Activated CD4-positive, alpha-beta T cell treated with anti-CD3 and anti-CD28 coated beads, Interleukin-2, amount 50 U/mL, for 1 hour (primary cell): ENCODE measurements at places on chromosomes 2 and 18.

GRCh38 chr2:199480966-199481365 lies 23.2 kb upstream of the SATB2 start:
- DNase-seq: no peak

- no peak for DNase-seq
Measured at GRCh38 chr2:207131594-207131993, 34.2 kb downstream of the KLF7 start.

- no peak for DNase-seq
Measured at GRCh38 chr2:223882715-223883114, 45.3 kb upstream of the AP1S3 start.

DNA sequence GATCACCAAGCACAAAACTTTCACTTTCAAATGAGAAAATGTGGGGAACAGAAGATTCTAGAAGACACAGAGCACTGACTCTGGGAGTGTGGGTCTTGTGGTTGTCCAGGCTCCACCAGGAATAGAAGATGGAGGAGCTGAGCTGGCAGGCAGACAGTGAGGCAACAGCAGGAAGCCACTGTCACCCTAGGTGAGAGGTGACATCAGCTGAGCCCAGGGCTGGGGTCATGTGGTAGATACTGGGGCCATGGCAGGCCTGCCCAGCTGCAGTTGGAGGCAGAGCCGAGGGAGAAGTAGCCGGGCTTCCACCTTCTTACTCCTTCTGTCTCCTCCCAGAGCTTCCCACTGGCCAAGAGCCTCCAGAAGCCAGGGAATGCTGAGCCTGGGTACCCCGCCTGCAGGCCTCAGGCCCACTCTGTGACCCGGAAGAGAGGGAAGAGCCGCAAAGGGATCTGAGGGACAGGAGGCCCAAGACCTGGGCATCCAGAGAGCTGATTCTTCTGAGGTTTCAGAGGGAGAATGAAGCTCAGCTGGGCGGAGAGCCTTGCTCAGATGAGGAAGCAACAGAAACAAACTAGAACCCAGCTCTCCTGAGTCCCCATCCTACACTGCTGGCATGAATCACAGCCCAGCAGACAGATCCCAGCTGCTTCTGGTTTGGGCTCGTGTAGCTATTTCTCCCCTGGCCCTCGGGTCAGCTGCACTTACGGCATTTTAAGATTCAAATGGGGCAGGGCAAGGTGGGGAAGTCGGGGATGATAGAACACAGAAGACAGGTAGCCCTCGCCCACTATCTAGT lies 39.8 kb upstream of the ASAP2 start:
- no peak for DNase-seq

DNA sequence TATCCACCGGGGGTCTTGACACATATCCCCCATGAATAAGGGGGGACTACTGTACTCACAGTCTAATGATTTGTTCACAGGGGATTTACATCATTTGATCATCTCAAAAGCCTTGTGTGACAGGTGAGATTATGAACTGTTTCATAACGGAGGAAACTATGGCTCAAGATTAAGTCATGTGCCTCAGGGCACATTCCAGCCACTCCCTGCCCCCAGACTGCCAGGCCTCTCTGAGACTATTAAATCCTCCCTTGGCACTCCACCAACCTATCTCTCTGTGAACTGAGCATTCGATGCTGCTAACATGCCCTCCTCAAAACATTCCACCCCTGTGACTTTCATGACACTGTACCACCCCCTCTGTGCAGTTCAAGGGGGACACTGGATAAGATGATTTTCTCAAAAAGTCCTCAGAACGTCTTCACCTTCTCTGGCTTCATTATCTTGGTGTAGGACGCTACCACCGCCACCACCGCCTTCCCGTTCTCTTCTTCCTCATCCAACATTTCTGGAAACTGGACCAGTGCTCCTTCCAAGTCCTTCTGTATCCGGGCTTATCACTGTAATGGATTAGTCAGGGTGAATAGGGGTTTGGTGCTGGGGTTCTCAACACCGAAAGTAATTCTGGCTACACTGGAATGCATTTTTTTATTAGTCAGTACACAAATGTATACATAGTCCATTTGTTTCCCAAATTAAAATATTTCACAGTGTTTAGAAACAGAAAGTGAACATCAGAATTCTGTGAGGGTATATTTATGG lies 169.6 kb downstream of the KCNS3 start:
- DNase-seq: no peak

- no peak for DNase-seq
Measured at GRCh38 chr2:172313715-172314341, 113.6 kb upstream of the ITGA6 start.

DNA sequence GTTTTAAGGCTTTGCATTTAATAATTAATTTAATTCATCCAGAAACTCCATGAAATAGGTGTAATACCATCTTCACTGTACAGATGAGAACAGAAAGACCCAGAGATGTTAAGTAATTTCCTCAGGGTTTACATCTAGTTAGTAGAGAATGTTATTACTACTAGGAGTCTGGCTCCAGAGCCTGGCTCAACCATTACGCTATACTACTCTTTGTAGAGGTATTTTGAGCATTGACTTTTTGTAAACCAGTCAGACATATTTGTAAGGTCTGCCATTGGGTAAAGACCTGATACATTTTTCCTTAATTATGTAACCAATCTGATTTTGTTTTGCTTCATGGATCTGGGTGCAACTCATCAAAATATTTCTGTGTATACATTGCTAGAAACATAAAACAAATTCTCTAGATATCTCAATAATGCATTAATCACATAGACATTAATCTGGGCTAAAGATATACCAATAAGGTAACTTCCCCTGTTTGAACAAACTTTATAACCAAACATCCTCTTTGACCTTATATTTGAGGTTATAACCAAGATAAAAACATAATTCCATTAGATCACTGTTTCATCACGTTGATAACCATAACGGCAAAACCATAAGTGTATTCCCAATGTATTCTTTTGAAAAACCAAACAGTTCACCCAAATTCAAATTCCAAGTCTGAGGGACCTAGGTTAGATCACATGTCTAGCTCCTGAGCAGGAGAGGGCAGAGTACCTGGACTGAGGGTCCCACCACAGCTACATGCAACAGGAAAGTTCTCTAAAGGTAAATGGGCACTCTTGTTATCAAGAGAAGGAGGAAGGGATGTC lies 135.0 kb downstream of the IKZF2 start:
- no peak for DNase-seq

DNA sequence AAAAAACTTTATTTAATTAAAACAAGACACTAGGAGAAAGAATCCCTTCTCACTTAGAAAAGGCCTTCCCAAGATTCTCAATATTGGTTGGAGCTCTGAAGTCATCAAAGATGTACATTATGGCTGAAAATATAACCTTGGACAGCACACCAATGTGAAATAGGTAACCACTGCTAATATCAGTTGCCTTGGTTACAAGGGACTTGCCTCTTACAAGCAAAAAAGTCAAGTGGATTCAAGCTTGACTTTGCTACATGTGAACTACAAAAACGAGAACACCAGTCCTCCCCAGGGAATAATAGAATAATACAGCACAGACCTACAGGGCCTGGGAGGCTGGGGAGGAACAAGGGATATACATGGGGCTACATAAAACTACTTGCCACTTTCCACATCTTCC lies 46.1 kb downstream of the NABP1 start:
- no peak for DNase-seq

GRCh38 chr2:40289771-40290404 lies 162.0 kb downstream of the SLC8A1 start:
- DNase-seq: no peak

DNA sequence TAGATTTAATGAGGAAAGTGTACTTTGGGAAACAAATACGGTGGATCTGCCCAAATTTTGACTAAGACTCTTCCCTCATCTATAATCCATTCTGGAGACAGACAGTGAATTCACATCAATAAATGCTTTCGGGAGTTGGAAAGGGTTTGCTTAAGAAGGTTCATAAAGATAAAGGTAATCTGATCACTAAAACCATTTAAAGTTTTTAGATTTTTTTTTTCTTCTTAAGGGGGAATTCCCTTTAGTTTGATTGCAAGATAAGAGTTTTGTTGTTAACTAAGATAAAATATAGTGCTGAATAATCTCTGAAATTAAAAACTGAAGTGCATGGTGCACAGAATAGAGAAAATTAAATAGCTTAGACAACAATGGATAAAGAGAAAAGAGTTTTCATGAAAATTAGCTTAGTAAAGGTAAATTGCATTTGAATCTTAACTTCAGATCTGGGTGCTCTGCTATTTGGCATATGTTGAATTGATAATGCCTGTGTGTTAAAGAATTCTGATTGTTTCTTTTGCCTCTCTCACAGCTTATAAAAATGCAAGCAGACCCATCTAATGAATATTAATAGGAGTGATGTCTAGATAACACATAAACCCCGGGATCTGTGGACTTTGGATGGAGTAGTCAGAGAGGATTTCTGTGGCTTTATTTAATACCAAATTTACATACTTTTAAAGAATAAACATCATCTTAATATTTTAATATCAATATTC lies 100.8 kb downstream of the MEIS1 start:
- DNase-seq: no peak

- DNase-seq: no peak
Measured at GRCh38 chr2:12506846-12507245, 209.9 kb upstream of the TRIB2 start.

DNA sequence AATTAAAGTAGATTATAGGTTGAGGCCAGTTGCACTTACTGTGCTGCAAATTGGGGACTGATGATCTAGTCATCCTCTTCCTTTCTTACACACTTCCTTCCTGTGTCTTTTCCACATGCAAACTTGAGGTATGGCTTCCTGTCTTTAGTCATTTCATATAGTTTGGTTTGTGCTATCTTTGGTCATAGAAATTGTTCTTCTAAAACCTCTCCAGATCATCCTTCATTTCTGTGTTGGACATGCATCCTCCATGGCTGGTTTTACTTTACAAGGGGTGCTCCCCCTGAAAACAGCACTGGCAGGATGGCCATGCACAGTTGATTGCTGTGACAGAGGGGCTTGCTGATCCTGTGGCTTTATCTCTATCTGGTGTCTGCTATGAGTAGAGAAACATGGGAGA lies 36.5 kb downstream of the MGAT5 start:
- no peak for DNase-seq

- DNase-seq: no peak
Measured at GRCh38 chr18:21830532-21830931, 89.9 kb downstream of the MIB1 start.

- DNase-seq: no peak
Measured at GRCh38 chr2:114008720-114009119, 118.8 kb downstream of the ACTR3 start.

- no peak for DNase-seq
Measured at GRCh38 chr2:240310645-240311044, 124.8 kb upstream of the GPC1 start.

GRCh38 chr2:165804719-165805118 lies 10.7 kb upstream of the GALNT3 start:
- no peak for DNase-seq

GRCh38 chr2:120620025-120620793 lies 115.5 kb upstream of the GLI2 start:
- DNase-seq: no peak

GRCh38 chr18:28584731-28585130 lies 407.8 kb upstream of the CDH2 start:
- DNase-seq: no peak

- DNase-seq: no peak
Measured at GRCh38 chr2:108916796-108917421, 72.1 kb downstream of the EDAR start.

GRCh38 chr2:119263025-119263424 lies 39.4 kb downstream of the STEAP3 start:
- DNase-seq: no peak

DNA sequence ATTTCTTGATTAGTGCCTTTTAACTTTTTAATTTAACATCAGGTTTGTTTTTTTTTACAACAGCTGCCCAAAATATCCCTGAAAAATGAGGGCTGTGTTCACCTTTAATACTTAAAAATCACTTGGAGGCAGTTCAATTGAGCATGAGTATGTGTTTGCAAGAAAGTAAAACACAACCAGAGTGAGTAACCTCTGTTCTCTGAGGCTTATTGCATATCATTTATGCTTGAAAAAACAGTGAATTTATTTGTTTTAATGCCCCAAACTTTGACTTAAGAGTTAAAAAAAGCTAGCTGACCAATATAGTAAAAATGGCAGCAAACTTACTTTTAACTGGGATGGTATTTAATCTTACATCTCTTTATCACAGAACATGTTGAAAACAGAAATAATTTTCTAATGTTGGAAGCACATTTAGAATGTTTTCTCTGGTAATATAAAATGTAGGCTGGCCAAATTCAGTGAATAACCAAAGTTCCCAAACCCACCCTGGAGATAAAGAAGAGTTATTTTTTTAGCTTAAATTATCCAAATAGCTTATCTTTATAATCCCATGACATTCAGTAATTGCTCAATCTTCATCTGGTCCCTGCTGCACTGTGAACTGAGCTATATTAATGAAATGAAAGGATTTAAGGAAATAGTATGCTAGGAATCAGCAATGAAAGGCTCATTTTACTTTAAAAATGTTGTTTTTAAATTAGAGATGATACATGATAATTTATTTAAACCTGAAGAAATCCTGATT lies 24.8 kb upstream of the EFEMP1 start:
- DNase-seq: no peak

DNA sequence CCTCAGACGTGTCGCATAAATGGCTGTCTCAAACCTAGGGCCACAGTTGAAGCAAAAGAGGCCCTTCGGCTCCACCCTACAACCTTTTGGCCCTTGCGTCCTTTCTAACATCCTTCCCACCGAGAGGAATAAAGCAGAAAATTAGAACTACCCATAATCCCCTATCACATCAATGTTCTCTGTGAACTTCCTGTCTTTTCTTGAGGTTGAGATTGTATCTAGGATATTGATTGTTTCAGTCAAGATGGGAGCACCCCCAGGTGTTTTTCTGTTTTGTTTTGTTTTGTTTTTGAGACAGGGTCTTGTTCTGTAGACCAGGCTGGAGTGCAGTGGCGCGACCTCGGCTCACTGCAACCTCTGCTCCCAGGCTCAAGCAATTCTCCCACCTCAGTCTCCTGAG lies 23.6 kb downstream of the INPP5D start:
- DNase-seq: no peak

DNA sequence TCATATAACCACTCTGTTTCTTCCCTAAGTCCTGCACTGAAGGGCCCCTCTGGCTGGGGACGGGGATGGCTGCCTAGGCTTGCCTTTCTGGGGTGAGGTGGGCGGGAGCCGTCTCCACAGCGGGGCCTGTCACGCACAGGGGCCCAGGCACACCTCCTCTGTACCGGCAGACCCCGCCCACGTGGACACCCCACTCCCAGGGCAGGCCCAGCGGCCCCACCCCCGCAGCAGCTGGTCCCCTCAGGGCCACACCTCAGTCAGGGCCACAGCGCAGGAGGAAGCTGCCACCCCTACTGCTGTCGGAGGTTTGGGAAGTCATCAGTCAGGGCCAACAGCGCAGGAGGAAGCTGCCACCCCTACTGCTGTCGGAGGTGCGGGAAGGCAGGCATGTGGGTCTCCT lies 257.6 kb upstream of the RAB6C start:
- no peak for DNase-seq

- DNase-seq: peak; percentile 13
Measured at GRCh38 chr2:60735496-60736250, 20.4 kb upstream of the PAPOLG start.

- DNase-seq: no peak
Measured at GRCh38 chr18:67215686-67216085, 300.8 kb downstream of the DSEL start.

GRCh38 chr2:218516614-218517013 lies 51.5 kb downstream of the USP37 start:
- no peak for DNase-seq
